ENCODE measurements at places on chromosomes 6 and 20.

DNA sequence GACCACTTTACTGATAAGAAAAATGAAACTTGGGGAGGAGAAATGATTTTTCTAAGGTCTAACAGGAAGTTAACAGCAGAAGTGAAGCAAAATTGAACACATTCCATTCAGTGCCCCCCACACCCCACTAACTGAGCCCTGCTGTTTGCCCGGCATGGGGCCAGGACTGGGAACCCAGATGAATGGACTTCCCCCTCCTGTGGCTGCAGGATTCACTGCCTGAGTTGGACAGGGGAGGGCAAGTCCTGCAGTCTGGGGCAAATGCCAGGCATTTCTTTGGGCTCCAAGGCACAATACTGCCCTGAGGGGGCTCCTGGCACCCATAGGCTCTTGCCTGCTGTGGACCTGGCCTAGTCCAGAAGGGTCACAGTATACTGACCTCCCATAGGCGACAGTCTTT, 28.3 kb downstream of the FYN start:
- no peak for DNase-seq

DNA sequence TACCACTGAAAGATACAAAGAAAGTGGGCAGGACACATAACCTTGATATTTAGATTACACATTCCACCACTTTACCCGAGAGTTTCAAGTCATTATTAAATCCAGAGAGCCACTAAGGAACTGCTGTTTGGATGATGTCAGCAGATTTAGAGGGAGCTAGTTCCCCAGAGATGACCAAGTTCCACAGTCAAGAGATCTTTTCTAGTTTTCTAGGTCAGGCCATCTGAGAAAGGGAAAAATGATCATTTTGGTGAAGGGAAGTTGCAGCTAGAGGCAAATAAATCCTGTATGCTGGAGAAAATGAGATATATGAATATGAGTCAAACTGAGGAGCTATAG, 147.8 kb downstream of the HS3ST5 start:
- DNase-seq = no peak

- peak; percentile 99 for DNase-seq
Observed at GRCh38 chr6:17907406-17908229, 79.8 kb downstream of the KIF13A start.

- DNase-seq = no peak
Observed at GRCh38 chr6:18161431-18161830, 6.2 kb downstream of the KDM1B start.

DNA sequence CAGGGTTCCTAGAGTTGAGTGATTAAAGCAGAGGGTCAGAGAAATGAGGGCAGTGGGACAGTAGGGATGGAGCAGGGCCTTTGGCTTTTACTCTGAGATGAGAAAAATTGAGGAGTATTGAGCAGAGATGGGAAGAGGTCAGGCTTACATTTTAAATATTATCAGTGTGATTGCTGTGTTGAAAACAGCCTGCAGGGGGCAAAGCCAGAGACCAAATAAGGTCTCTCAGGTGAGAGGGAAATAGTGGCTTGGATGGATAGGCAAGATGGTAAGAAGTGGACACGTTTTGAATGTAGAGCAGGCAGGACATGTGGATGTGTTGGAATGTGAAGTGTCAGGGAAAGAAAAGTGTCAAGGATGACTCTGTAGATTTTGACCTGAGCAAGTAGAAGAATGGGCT, 105.0 kb upstream of the MAP3K7 start:
- DNase-seq = no peak

DNA sequence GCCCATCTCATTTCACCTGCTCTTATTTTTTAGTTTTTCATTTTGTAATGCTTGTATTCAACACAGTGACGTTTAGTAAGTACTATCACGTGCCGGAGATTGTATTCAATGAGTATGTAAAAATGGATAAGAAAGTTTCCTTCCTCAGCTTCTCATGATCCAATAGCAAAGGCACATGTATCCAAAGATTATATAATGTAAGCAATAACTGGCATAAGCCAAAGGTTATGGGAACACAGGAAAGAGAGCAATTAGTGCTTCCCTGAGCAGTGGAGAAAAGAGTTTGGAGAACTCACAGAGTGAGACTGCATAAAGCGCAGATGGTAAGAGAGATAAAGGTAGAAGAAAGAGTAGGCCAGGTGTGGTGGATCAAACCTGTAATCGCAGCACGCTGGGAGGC, 21.8 kb upstream of the LTV1 start:
- DNase-seq = no peak

DNA sequence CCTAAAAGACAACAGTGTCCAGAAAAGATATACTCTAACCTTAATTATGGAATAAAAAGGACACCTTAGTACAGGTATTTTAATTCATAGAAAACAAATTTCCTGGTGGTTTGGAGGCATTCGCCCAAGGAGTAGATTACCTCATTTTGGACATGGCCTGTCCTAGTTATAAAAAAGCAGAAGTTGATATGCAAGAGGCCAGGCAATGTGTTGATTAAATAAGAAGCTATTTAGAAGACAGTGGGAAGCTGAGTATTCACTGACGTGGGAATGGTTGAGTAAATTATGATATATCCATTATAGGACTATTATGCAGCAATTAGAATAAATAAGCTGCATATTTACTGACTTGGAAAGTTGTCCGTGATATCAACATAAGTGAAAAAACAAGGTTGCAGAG, 314.9 kb downstream of the ALDH8A1 start:
- no peak for DNase-seq

DNA sequence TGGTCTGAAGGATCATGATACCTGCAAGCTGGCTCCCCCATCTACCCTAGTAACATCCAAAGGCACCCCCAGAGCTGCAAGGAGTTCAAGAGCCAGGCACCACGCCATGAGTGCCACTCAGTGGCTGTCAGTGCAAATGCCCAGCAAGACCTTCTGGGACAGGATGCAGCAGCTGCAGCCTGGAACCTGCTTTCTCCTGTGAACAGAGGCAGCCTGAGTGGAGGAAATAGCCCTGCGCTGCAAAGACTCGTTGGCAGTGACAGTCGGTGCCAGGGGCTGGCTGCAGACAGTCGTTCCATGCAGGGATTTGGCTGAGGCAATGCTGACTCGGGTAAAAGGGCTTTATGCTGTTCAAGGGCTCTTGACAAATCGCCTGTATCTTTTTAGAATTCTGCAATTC, 15.7 kb upstream of the SSTR4 start:
- no peak for DNase-seq

DNA sequence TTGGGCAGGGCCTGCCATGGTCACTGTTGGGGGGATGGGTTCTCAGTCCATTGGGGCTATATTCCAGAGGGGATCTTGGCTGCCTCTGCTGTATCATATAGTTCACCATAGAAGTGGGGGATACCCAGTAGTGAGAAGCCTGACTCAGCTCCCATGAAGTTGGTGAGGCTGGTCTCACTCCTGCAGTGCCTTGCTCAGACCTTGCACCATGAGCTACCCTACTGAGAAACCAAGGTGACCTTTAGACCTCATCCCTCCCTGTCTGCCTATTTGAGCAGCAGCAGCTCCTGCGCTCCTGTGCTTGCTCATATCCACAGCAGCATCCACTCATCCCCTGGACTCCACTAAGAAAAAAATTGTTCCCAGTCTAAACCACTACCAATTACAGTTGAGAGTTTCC, 56.0 kb upstream of the HEY2 start:
- no peak for DNase-seq

DNA sequence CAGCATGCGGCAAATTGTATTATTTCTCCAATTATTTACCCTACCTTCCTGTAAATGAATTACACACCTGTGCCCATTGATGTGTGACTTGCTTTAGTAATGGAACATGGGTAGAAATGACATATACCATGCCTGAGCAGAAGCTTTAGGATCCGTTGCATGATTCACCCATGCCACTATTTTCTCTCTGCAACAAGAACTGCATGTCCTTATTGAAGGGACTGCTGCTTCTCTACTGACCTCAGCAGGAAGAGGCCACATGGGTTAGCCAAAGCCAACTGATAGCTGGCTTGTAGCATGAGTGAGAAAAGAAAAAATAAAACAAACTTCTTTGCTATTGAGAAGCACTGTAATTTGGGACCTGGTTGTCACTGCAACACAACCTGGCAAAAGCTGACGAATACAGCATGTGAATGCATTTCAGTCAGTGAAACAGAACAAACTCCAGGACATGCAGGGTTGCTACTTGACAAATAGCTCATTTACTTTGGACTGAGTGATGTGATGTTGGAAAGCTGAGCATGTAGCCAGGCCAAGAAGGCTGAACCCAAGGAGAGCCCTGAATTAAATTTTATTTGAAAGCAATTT, 99.2 kb downstream of the BCAS1 start:
- DNase-seq = no peak

DNA sequence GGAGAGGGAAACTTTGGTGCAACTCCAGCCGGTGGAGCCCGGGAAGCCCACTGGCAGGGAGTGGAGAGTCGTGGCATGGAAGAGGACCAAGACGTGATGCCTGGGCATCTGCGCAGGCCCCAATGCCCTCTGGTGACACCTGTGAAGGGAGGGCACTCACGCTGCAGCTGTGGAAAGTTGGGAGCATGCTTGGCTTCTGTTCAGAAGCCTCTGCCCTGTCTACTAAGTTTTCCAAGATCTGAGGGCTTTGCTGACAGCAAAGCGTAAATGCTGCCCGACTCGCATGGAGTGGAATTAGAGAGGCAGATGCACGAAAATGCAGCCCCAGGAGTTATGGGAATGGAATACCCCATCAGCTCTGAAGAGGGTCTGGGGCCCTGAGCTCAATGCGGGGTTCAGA, 75.7 kb downstream of the SYNDIG1 start:
- DNase-seq = no peak

DNA sequence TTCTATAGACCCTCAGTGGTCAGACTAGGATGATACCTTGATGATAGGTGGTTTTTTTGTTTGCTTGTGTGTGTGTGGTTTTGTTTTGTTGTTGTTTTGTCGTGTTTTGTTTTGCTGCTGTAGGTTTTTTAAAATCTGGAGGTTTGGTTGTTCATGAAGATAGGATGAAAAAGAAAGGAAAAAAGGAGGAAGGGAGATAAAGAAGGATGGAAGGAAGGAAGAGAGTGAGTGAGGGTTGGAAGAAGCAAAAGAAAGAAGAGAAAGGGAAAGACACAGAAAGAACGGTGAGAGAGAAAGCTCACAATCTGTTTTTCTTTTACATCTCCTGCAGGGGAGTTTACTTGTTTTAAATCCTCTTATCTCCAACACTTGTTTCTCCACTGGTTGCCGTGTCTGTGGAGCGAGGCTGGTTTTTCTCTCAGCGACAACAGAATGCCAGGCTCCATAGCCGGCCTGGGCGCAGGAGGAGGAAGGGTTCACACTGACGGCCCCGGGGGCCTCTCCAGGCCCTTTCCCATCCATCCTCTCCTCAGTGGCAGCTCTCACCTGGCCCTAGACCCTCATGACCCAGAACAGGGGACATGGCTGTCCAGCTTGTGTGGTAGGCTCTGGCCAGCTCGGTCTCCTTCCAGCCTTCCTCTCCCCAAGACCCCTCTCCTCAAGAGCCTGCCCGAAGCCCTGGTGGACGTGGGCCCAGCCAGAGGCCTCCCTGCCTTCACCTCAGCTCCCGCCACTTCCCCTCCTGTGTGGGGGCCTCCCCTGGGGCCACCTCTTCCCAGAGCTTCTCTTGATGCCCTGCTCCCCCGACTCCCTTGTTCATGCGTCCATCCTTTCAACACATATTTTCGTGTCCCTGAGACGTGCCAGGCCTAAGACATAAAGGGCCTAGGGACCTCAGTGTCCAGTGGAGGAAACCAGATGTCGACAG, 168.4 kb downstream of the VEGFA start:
- no peak for DNase-seq

DNA sequence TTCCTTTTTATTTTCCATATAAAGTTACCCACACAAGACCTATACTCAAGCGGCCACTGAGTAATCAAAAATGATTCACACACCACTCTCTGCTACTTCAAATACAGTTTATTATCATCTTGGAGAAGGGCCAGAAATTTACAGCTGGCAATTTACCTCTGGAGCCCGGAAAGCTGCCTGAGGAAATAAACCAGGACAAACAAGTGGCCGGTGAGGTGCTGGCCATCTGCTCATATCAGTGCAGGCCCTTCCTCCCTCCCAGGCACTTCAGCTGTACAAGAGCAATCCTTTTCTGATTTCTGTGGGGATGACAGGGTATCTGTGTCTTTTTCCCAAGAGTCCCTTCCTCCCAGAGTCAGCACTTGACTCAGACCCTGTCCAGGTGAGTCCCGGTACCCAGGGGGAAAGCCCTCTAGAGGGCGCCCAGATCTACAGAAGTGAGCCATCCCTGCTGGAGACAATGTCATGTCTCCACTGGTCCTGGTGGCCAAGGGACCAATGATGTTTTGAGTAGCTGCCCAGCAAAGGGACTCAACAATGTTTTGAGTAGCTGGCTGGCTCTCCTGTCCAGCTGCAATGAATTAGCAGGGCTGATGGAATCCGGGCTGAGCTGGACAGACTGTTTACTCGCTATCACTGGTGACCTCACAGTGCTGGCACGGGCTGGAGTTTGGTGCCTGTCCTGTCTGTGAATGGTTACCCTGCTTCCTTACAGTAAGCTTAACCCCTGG, 23.6 kb downstream of the LRP11 start:
- peak; percentile 87 for DNase-seq

DNA sequence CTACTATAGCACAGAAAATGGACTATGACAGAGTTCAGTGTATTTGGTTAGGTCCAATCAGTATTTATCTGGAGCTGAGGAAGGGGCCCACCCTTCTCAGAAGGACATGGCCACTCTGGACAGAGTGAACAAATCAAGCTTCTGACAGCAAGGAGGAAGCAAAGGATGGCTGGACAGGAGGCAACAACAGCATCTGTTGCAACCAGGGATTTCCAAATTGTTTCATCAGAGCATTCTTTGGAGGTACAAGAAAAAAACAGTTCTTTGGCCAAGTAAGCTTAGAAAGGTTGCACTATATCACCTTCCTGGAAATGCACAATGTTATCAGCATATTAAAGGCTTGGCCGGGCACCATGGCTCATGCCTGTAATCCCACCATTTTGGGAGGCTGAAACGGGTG, 118.7 kb upstream of the SLC22A16 start:
- DNase-seq = no peak

DNA sequence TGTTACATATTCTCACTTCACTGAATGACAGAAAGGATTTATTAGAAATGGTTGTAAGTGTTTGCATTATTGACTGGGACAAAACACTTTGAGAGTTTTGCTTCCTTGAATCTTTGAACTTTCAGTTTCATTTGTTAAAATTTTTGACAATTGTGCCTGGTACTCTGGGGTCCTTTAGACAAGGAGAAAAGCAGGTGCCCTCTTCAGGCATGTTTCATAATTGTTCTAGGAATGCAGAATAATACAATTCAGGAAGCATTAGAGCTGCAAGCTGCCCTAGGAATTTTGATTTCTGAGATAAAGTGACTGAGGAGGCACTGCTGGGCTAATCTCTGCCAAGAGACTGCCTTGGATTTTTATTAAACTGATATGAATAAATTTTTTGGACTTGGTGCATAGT, 49.7 kb downstream of the TOP1 start:
- peak; percentile 32 for DNase-seq

DNA sequence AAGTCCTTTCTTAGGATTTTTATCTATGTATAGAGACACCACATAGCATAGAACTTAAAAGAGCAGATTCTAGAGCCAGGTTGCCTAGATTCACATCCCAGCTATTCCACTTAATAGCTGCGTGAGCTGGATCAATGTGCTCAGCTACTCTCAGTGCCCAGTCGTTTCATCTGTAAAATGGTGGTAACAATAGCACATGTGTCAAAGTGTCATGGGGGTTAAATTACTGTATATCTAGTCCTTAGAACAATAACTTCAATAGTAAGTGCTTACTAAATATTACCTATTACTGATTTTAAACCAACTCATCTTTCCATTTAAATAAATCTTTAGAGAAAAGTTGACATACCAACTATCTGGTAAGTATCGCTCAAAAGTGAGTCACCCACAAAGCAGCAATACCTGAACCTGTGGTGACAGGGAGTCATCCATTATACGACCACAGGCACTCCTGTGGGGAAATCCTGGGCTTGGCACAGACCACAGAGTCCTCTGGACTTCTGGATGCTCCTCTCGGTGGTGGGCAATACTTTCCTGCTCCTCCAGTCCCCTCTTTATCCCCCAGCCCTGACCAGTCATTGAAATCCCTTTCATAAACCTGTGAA, 154.8 kb downstream of the PDSS2 start:
- no peak for DNase-seq
